ENCODE measurements at places on chromosomes 11 and 22.

DNA sequence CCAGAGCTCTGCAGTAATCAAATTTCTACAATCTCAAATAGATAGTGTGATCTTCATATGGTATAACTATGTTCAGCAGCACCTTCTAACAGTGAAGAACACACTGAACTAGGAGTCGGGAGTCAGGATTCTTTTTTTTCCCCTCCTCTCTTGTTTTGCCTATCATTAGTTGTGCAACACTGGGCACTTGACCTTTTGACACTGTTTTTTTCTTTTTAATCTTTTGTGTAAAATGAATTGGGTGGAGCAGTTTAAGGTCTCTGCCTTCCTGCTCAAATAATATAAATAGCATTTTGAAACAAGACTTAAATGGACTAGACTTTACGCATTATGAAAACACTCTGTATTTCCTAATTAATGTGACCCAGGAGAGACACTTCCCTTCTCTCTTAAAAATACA lies 39.7 kb downstream of the CTSC start:
- DNase-seq: no peak

DNA sequence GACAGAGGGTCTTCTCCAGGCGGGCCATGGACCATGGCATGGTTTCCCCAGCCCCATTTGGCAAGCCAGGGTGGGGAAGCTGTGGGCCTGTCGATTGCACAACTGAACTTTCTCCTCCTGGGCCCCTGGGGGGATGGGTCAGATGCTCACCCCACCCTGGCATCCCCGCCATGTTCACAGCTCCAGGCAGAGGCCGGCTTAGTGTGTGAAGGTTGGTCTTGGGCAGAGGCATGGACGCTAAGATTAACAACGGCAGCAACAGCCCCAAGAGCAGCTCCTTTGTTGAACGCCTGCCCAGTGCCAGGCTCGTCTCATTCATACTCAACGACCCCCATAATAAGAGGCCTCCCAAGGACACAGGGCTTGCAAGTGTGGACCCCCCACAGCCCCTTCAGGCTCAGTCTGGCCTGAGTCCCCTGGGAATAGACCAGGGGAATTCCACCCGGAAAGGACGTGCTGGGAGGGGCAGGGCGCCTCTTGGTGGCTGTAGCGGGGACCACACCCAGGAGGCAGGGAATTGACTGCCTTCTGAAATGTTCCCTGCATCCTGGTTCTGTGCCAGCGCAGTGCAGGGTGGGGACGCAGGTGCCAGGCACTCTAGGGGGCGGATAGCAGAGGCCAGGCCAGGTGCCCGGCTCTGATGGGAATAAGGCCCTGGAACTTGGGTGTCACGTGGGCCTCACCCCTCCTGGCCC lies 8.3 kb downstream of the TSPO start:
- DNase-seq: no peak

DNA sequence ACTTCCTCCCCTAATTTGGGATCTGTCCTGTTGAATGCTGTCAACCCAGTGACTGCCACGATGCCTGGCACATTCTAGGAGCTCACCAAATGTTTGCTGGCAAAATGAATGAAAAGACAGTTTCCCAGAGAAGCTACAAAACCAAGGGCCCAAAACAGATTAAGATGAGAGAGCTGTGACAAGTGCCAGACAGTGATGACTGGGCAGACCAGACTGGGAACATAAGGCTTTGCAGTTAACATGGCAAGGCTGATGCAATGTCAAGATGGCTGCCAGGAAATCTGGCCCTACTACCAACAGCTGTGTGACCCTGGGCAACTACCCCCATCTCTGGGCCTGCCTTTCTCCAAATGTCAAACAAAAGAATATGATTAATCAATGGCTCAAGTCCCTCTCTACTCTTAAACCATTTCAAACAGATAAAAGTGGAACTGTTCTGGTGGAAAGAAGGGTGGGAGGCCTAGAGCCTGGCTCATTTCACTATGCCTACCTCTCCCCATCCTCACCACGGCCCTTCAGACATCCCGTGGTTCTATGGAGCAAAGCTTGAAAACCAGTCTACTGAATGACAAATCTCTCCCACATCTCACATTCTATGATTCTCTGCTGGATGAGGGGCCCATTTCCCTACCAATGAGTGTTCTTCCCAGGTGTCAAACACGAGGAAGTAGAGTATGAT lies 12.8 kb downstream of the AP1B1 start:
- DNase-seq: peak; percentile 17

DNA sequence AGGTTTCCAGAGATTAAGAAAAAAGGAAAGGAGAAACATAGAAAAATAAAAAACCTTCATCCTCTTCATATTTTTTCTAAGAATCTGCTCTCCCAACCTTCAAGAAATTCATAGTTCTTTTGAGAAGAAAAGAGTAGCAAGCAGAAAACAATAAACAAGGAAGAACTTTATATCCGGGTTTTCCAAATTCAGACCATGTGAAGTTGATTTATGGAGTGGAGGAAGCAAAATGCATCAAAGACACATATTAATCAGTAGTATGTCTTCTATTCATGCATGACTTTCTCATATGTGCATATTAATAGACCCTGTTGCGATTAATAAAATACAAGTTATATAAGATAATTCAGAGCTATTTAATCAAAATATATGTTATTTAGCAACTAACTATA lies 20.5 kb upstream of the CTSC start:
- no peak for DNase-seq

DNA sequence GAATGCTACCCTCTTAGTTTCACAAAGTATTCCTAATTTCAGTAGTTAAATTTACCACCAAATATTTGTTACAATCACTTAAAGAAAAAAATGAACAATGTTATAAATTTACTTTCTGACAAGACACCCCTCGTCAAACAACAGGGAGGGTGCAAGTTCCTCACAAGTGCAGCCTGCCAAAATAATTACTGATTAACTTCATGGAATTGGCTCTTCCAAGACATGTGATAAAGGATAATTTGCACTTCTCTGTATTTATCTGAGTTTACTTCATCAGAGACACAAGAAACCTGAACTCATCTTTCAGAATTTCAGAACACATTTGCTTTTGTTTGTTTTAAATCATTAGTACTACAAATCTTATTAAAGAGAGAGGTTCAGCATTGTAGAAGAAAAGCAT lies 66.5 kb downstream of the LARGE2 start:
- no peak for DNase-seq
